ENCODE measurements at places on chromosomes 4 and X.

GRCh38 chrX:9278475-9279233, 186.2 kb upstream of the TBL1X start:
- DNase-seq = no peak

- DNase-seq = no peak
These were observed 39.2 kb downstream of the TRIM2 start for GRCh38 chr4:153243468-153243867.

GRCh38 chr4:168051526-168051925, 40.8 kb upstream of the ANXA10 start:
- no peak for DNase-seq

DNA sequence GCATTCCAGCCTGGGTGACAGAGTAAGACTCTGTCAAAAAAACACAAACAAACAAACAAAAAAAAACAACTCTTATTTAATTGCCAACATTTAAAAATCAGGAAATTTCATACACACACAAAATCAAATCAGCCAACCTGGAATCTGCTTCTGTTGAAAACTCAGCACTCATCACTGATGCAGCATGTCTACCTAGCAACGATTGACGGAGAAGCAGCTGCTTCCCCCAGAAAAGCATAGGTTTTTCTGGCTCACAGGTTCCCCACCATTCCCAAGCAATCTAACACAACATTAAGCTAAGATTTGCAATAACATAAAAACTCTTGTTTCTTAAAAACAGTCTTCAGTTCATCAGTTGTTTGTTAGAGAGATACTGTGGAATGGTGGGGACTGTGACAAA, 143.6 kb downstream of the DHX15 start:
- no peak for DNase-seq

DNA sequence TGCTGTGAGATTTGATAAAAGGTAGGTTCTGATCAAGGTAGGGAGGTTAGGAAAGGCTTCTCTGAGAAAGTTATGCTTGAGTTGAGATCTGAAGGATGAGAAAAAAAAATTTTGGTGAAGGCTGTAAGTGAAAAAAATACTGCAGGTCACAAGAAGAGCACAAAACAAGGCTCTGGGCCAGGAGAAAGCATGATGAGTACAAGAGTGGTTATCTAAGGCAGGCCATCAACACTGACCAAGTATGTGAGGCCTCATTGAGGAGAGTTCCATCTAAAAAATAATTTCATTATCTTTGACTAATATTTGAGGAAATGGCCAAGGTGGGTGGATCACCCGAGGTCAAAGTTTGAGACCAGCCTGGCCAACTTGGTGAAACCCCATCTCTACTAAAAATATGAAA, 71.6 kb upstream of the SLC4A4 start:
- no peak for DNase-seq

GRCh38 chrX:154718616-154719015, 32.3 kb downstream of the GAB3 start:
- DNase-seq = no peak

GRCh38 chr4:156571146-156571545, 400.5 kb downstream of the PDGFC start:
- no peak for DNase-seq

DNA sequence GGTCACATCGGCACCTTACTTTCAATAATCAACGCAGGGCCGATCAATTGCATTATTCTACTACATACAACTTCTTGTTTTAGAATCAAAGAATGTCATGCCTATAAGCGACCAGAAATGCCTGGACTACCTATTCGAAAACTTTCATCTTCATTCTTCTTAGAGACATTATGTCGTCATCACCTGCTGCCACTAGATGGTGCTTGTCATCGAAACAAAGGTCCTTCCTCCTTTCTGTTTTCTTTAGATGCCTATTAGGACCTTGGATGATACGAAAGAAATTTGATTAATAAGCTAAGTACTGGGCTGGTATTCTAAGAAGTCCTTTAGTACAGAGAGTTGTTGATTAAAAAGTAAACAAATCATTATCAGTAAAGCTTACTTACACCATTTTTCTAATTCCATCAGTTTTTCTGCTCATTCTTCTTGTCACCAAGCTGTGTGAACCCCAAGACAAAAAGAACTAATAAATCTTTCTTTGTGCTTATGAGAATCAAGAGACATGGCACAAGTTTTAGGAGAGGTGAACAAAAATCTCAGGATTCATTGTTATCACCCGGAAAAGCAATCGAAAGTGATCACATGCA, 154.5 kb upstream of the SLC4A4 start:
- DNase-seq = no peak

DNA sequence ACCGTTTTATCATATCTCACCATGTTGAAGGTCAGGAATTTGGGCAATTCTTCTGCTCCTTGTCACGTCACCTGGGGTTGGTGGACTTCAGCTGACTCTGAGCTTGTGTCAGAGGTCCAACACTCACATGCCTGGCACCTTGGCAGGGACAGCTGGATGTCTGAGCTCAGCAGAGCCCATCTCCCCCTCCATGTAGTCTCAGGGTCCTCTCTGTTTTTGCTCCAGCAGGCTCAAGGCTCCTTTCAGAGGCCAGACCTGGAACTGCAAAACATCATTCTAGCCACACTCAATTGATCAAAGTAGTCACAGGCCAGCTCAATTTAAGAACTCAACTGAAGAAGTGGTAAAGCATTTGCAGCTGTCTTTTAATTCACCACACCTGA, 45.4 kb downstream of the EDNRA start:
- no peak for DNase-seq

- DNase-seq = no peak
These were observed 54.9 kb downstream of the USP46 start for GRCh38 chr4:52604215-52604614.

- no peak for DNase-seq
These were observed 237.9 kb downstream of the SNCA start for GRCh38 chr4:89599026-89599425.

- no peak for DNase-seq
These were observed 1082.7 kb downstream of the NLGN4X start for GRCh38 chrX:5145957-5146356.

DNA sequence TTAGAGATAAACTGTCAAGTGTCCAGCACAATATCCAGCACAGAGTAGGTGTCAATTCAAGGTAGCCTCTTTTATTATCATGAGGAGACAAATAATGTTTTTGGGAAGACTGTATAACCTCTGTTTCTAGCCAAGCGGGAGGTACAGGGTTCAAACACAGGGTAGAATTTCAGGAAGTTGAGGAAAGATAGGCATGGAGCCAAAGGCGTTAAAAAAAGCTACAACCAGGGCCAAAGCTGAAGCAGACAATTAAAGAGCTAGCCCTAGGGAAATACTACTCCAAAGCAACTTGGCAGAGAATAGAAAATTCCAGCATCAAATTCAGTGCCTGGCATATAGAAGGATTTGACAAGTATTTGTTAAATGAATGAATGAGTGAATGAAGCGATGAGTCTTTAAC, 40.0 kb upstream of the CASK start:
- no peak for DNase-seq

GRCh38 chr4:144701683-144702233, 55.8 kb downstream of the HHIP start:
- DNase-seq = no peak

DNA sequence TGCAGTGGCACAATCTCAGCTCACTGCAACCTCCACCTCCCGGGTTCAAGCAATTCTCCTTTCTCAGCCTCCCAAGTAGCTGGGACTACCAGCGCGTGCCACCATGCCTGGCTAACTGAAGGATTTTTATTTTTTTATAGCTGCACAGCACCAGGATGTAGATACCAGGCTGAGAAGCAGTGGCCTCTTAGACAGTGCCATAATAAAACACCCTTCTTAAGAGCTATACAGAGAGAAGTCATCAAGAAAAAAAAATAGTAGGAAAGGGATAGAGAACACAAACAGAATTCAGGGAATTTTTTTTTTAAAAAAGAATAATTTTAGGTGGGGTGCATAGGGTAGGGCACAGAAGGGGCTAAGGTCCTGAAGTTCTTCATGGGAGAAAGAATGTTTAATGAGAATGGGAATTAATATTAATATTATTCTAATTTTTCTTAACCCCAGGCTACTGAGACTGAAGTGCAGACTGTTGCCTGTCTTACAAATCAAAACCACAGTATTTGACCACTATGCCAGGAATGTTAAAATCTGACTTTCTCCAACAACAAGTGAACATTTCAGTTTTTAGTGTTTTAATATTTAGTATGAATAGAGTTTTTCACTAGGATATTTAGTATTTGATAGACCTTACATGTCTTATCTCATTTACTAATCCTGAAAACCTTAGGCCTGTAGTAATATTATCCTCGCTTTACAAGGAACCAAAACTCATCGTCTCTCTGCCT, 146.7 kb downstream of the KCNIP4 start:
- no peak for DNase-seq

GRCh38 chr4:188201851-188202250, 62.6 kb downstream of the TRIML1 start:
- no peak for DNase-seq

DNA sequence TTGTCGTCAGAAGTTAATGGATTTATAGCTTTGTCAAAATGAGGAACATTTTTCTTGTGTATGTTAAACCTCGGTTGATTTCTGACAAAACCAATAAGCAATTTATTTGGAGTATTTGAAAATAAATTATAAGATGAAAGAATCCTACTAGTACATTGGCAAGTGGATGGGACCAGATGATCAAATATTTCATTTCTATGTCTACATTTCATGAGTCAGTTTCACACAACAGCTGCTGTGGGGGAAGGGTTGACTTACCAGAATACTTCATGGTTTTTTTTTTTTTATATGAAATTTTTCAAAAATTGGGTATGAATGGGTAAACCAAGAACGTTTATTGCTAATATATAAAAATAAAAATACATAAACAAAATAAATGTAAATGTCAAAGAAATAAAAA, 39.4 kb downstream of the RAPGEF2 start:
- no peak for DNase-seq

DNA sequence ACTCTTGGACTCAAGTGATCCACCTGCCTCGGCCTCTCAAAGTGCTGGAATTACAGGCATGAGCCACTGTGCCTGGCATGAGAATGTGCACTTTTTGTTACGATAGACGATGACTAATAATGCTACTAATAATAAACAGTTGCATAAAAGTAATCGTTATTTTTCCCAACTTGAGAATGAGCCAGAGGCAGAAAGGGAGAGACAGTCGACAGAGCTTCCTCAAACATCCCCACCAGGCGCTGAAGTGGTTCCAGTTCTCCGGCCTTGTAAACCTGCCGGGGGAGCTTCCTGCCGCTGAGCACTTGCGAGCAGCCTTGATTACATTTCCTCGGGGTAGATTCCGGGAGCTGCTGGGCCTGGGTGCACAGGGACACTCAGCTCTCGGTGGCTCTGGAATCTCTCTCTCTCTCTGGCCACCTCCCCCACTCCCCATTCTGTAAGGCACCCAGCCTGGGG, 8.9 kb upstream of the HTRA3 start:
- DNase-seq = no peak

DNA sequence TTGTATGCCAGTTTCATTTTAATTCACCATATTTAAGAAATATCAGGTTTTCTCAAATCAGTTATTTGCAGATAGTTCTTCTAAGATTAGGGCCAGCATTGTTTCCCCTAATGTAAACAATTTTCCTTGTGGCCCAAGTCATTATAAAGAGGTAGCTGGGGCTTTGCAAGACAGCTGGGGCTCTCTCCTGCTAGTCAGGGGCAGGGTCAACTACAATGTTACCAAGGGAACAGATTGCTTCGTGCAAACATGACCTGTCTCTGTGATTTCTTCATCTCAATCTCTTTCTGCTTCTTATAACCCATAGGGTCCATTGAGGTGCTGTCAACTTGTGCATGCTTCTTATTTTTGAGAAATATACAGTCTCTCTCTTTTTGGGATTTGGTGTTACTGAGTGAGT, 12.1 kb downstream of the ARMCX6 start:
- DNase-seq = no peak

GRCh38 chr4:83569987-83570386, 34.1 kb downstream of the GPAT3 start:
- DNase-seq = no peak

DNA sequence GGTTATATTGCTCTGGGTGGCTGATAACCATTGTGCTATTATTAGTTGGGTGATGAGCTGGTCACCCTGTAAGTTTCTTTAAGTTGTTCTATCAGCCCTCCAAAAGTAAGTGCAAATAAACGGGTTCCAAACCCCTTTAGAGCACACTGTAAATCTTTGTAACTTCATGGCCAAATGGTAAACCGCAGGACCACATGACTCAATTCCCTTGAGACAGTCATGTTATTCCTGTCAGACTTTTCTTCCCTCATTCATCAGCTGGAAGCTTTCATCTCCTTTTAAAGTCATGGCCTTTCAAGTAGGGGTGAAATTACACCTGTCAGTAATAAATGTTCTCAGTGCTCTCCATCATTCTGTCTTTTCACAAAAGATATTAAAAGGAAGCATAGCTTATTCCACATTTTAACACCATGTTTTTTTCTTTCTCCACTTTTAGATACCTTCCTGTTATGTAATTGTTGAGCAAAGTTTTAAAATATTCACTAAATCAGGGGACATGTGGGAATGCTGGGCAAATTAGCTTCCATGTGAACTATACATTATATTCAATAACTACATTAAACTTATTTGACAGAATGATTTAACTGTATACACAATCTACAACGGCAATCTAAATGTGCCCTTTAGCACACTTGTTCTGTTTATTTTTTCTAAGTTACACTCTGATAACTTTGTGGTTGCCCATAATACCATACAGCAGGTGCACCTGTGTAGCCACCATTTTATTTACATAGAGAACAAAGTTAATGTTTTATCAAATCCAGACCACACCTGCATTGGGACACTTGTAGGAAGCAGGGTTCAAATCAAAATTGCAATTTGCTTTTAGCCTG, 275.5 kb downstream of the CFAP299 start:
- no peak for DNase-seq

DNA sequence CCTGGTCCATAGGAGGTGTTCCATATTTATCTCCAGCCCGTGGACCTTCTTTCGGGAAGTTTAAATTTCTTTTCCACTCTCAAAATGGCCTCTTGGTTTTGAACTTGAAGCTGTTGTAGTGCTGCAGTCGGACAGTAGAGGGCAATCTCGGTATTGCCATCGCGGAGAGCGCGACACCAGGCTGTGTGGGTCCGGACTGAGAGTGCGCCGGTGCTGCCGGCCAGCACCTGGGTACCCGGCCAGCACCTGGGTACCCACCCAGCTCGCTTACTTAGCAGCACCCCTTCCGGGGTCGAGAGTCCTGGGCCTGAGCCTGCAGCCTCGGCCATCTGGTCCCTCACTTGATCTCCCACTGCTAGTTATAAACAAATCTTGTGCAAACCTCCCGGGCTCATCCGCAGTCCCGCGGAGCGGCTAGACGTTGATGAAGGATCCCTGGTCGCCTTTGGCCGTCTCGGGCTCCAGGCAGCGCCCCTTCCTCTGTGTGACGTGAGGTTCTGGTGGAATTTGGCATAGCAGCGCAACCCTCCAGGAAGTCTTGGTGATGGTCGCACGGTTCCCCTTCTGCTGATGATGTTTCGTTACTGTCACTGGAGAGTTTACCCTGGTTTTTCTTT, 18.0 kb downstream of the FAM9A start:
- peak; percentile 9 for DNase-seq

GRCh38 chr4:3217771-3218170, 31.2 kb upstream of the MSANTD1 start:
- DNase-seq = no peak

DNA sequence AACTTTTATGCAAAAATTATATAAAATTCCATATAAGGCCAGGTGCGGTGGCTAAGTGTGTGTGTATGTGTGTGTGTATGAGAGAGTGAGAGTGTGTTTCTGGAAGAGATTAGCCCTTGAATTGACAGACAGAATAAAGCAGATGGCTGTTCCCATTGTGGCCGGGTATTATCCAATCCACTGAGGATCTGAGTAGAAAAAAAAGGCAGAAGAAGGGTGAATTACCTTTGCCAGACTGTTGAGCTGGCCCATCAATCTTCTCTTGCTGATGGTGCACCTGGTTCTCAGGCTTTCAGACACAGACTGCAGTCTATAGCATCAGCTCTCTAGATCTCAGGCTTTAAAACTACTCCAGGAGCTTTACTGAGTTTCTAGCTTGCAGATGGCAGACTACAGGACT, 92.2 kb upstream of the SLIT2 start:
- no peak for DNase-seq

All from activated effector memory CD4-positive, alpha-beta T cell treated with Interleukin-2 at 50 U/mL for 16 hours (primary cell).